ENCODE measurements at places on chromosomes 1 and 21.

DNA sequence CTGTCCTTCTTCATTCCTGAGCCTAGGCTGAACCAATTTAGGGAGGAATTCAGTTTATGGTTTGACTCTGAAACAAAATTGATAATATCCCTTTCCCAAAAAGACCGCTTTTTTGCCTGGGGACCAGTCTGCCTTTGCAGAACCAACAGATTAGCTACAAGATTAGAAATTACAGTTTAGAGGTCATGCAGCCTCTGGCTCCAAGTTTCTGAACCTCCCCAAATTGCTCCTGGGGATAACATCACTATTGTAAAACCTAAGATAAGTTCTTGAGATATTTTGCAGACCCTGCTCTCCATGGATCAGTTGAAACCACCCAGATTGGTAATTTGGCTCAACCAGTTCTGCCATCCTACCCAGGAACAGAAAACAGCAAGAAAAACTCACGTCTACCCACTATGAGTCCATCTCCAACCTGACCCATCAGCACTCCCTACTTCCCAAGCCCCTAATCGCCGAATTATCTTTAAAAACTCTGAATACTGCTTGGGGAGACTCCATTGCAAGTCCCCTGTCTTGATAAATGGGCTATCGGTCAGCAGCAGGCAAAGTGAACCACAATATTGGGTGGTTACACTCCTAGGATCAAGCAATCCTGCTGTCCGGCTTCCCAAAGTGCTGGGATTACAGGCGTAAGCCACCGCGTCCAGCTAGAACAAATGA, 605 bp upstream of the RABGGTB start:
- DNase-seq, result no peak

- no peak for DNase-seq
Measured at GRCh38 chr1:167713330-167714081, 8.3 kb upstream of the MPZL1 start.

- DNase-seq, result no peak
Measured at GRCh38 chr1:235259133-235259778, 68.7 kb downstream of the ARID4B start.

GRCh38 chr1:205466595-205467220, 10.9 kb upstream of the BLACAT1 start:
- no peak for DNase-seq

- DNase-seq, result no peak
Measured at GRCh38 chr1:212182579-212182978, 102.6 kb upstream of the PPP2R5A start.

DNA sequence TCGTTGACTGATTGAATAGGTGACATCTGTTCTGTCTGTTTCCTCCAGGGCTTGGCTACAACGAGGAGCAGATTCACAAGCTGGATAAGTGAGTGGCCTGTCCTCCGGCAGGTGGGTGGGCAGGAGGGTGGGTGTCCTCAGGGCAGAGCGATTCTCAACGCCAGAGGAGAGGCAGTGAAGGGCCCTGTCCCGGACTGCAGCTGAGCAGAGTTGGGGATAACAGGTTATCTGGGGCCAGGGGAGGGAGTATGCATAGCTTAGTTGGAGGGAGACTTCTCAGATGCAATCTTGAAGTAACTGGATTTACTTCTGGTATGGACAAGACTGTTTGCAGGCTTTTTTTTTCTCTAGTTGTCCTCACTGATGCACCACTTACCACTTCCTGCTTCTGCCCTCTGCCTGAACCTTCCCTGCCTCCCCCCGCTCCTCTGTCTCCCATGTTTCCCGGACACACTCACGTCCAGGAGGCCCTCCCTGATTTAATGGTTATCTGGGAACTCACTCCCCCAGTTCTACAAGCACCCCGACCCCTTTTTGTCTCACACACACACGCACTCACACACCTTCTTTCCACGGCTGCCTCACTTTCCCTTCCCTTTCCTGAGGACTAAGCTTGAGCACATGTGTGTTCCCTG, 16.4 kb upstream of the RASSF5 start:
- DNase-seq, result no peak

DNA sequence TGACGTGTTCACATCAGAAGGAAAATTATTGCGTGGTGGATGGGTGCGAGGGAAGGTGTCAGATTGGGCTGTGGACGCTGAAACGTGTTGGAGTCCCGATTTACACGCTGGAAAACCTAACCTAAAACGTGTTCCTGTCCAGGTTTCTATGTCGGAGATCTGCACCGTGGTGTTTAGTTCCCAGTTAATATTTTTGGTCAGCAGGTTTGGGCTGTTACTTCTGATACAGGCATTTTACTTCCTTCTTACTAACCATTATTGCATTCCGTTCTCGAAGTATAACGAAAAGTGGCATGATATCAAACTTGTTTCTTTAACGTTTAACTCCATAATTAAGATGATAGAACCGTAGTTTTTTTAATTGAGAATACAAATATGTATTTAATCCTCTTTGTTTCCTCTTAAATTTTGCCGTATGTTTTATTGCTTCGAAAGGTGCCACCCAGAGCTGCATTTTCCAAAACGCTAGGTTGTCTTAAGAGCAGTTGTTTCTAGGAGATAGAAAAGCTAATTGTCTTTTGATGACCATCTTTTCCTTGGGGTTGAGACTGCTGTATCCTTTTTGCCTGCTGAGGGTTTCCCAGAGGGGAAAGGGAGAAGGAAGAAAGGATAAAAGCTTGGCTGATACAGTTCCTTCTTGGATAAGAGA, 1.3 kb downstream of the ADARB1 start:
- no peak for DNase-seq

DNA sequence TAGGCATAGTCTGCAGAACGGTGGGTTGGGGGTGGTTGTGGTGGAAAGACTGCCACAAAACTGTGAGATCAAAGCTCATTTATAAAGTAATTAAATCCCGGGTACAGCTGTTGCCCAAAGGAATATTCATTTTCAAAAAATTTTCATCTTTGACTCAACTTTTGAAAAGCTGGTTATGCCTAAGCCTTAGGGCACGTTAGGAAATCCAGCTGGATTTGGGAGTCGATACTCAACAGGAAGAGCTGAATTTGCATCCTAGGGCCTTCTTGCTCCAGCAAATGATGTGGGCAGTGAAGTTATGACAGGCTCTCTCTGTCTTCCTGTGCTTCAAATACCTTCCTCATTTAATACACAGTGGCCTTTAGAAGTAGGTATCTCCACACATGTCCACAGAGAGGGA, 31.7 kb downstream of the ZP4 start:
- no peak for DNase-seq

DNA sequence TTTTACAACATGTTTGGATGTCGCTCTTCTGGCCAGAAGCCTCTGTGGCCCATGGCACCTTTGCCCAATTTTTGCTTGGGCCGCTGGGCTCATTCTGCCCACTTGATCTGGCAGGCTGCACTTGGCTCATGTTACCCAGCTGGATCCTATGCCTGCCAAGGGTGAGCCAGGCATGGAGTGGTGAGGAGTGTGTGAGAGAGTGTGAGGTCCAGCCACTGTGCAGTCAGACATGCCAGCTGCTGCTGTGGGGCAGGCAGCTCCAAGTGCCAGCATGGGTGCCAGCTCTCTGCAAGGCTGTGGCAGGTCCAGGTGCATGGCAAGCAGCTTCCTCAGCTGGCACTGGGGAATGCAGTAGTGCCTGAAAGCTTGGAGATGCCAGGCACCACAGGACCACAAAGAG, 71.0 kb downstream of the EBNA1BP2 start:
- DNase-seq, result no peak

GRCh38 chr1:115041654-115042053, 12.0 kb downstream of the TSHB start:
- DNase-seq, result no peak

- DNase-seq, result no peak
Measured at GRCh38 chr1:102967786-102968185, 140.5 kb downstream of the COL11A1 start.

- no peak for DNase-seq
Measured at GRCh38 chr21:42495027-42495426, 997 bp downstream of the RSPH1 start.

DNA sequence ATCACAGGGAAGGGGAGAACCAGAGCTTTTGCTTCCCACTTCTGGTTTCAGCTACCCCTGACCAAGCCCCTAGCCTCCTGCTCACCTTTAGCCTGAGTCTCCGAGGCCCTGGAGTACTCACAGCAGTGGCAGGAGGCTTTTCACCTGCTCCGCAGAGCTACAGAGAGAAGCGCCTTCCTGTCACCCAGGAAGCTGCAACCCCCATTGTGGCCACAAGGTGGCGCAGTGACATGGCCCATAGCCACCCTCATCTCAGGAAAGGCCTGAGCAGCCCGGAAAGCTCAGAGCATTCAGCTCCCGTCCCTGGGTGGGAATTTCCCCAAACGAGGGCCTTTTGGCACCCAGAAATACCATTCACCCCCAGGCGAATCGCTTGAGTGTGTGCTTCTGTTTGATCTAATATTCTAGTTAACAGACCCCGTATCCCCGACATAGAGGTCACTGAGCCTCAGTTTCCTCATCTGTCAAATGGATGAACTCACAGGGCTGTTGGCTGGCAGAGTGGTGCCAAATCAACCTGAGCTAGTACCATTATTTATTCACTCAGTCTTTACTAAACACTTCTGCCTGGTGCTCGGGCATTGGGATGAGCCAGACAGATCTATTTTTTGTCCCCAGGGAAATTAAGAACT, 25.3 kb downstream of the A3GALT2 start:
- DNase-seq, result peak; percentile 82

DNA sequence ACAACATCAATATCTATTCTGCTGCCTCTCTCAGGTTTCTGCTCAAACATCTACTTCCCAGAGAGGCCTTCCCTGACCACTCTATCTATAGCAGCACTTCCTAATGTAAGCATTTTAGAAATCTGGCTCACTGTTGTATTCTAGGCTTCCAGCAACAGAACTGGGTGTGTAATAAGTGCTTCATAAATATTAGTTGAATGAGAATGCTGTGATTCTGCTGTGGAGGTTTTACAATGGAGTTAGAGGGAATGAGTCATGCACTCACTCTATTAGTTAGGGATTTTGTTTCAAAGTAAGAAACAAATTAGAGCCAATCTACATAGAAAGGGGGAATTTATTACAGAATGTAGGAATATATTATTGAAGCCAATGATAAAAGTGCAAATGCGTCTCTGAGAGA, 38.6 kb upstream of the SLC35F3 start:
- no peak for DNase-seq

Measured in stimulated activated CD4-positive, alpha-beta T cell treated with anti-CD3 and anti-CD28 coated beads, TNF-alpha, amount 100 ng/mL, for 48 hours (primary cell).